MM.1S (cell line): ENCODE measurements at places on chromosomes 6 and 20.
A peak's percentile ranks its signal among the peaks of the same experiment; 100 is the strongest.

DNA sequence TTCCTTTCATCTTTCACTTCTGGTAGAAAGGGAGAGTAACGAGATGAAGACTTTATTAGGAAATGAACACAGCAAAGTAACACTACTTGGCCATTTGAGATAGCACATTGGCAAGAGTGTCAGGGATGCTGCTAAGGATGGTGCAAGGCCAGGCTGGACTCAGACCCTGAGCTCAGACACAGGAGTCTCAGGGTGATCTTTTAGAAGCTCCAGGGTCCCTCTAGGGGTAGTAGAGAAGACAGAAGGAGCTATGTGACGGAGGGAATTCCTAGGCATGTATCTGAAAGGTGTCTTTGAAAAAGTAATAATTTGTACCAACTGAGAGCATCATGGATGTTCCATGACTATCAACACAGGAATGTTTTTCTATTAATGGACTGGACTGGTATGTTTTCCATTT is 436.5 kb downstream of the DHX35 start:
- DNase-seq: no peak

- DNase-seq: no peak
These were observed 386.9 kb upstream of the HSF2 start for GRCh38 chr6:122012578-122012977.

DNA sequence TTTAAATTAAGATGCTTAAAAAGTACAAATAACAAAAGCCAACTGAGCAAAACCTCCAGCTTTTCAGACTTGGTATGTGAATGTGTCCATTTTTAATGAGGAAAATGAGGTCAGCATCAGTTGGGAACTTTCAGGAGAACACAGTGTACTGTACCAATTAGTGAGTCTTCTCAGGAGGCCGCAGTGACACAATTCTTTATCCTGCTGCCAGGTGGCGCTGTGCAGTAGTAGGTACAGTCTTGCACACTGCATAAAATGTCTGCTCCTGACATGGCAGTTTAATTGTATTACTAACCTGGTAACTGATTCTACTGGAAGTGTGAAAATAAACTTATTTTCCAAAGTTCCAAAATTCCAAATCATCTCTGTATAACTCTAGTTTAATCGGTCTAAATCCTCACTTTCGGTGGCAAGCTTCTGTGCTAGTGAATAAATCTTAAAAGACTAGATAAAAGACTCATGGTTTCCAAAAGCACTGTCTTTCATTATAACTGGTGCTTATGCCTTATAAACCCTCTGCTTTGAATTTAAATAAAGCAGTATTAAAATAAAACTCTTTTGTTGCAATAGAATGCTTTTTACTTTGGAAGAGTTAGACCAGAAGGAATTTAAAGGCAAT is 214.8 kb upstream of the MMS22L start:
- peak; percentile 76 for DNase-seq

DNA sequence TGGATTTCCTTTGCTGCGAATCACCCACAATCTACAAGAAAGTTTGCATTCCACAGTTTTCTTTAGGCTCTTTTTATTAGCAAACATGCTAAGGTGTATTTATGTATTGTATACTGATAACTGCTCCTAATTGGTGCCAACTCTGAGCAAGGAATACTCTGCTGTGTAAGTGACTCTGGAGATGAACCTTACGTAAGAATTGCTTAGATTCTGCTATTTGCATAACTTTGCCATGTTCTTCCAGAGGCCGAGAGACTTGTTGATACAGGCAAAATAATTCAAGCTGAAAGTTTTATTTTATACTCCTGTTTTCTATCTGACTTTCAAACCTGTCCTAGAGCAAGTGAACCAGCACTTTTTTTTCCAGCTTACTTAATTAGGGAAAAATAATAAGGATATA is 461.3 kb downstream of the GJA1 start:
- no peak for DNase-seq

DNA sequence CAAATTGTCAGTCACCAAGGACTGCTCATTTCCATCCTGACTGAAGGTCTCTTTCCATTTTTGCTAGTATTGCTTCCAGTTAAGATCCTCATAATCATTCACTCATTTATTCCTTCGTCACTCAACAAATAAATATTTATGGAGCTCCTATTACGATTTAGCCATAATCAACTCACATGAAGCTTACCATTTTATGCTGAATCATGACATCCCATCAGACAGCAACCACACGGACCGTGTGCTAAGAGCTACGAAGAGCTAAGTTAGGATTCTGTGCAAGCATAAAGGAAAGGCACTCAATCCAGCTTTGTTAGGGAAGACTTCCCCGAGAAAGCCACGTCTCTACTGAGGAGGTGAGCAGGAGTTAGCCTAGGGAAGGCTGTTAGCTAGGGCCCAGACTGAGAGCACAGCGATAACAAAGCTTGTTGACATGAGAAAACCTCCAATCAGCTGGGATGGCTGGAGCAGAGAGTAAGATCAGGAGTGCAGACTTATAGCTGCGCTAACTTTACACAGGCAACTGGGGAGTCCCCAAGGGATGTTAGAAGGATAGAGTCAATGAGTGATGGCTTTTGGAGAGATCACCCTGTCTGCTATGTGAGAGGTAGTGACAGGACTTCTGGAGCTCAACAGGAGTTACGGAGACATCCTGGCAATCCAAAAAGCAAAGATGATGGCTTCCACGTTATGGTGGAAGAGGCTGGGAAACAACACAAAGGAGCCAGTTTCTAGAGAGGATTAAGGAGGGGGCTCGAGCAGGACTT is 2.6 kb upstream of the GID8 start:
- no peak for DNase-seq

DNA sequence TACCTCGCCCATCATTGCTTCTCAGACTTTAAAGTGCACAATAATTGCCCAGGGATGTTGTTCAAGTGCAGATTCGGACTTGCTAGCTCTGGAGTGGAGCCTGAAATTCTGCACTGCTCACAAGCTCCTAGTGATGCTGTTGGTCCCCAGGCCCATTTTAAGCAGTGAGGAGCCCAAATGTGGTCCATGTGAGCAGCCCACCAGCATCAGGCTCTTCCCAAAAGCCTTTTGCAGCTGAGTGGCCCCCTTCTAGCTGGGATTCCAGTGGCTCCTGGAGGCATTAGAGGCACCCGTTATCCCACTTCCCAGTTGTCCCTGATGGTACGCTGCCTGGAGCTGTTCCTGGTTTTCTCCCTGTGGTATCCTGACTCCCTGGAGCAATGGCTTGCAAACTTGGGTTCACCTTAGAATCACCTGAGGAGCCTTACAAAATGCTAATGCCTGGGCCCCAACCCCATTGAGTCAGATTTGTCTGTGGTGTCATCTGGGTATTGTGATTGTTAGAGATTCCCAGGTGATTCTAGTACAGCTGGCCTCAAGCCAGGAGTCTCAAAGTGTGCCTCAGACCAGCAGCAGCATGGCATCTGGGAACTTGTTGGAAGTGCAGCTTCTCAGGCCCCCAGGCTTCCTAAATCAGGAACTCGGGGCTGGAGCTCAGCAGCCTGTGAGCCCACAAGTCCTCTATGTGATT is 186.9 kb upstream of the SLC24A3 start:
- no peak for DNase-seq

GRCh38 chr6:129981598-129981997 is 36.8 kb upstream of the L3MBTL3 start:
- peak; percentile 23 for DNase-seq

GRCh38 chr6:66605011-66605410 is 898.0 kb upstream of the EYS start:
- DNase-seq: no peak

DNA sequence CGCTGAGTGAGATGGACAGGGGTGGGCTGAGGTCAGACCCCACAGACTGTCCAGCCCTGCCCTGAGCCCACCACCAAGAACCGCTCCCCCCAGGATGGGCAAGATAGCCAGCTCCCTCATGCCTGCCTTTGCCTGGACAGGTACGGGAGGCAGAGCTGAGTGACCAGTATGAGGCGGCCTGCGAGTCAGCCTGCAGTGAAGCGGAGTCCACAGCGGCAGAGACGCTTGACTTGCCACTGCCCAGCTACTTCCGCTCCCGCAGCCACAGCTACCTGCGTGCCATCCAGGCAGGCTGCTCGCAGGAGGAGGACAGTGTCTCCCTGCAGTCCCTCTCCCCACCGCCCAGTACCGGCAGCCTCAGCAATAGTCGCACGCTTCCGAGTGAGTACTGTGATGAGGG is 94.8 kb upstream of the MYL9 start:
- DNase-seq: no peak

- no peak for DNase-seq
These were observed 8.1 kb downstream of the SYCP2L start for GRCh38 chr6:10894958-10895357.

DNA sequence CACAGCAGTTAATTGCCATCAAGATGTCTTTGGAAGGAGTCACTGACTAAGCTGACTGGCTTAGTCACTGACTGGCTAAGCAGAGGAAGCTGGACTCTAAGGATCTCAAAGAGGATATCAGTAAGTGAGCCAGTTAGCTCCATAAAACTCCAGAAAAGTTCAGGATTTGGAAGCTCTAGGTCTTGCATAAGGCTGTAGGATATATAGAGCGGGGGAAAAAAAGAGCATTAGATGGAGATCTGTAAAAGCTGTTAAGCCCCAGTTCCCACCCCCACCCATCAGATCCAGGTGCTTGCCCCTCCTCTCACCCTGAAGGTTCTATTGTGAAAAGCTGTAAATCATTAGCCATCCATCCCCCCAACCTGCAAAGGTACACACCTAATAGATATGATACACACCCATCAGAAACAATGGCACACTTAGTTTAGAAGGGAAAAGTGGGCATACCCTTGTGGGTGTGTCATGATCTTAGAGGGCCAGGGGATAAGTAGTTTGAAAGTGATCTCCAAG is 32.2 kb downstream of the CARMIL1 start:
- no peak for DNase-seq
